Thoracic aorta (tissue), 2 donors: ENCODE measurements at places on chromosomes 2 and 18.

DNA sequence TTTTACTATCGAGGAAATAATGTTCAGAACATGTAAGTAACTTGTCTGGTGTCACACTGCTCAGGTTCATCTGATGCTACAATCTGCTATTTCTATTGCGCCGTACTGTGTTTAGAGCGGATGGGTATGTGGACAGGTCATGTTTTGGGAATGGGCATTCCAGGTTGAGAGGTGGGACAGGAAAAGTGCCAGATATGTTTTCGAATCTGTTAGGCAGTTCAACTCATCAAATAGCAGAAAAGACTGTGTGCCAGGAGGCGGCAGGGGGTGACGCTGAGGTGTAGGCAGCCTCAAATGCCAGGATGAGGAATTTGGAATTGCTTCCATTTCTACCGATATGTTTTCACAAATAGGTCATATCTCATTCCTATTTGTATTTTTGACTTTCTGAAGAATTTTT is 123.8 kb downstream of the HRH4 start:
- no peak for DNase-seq
- H3K4me1 ChIP-seq: no peaks in the 10 kb centered on the region
- H3K36me3 ChIP-seq: no peaks in the 10 kb centered on the region
- H3K4me3 ChIP-seq: no peak overlapping the region
- H3K27me3 ChIP-seq: no peaks in the 10 kb centered on the region
- H3K27ac ChIP-seq: no peak overlapping the region

DNA sequence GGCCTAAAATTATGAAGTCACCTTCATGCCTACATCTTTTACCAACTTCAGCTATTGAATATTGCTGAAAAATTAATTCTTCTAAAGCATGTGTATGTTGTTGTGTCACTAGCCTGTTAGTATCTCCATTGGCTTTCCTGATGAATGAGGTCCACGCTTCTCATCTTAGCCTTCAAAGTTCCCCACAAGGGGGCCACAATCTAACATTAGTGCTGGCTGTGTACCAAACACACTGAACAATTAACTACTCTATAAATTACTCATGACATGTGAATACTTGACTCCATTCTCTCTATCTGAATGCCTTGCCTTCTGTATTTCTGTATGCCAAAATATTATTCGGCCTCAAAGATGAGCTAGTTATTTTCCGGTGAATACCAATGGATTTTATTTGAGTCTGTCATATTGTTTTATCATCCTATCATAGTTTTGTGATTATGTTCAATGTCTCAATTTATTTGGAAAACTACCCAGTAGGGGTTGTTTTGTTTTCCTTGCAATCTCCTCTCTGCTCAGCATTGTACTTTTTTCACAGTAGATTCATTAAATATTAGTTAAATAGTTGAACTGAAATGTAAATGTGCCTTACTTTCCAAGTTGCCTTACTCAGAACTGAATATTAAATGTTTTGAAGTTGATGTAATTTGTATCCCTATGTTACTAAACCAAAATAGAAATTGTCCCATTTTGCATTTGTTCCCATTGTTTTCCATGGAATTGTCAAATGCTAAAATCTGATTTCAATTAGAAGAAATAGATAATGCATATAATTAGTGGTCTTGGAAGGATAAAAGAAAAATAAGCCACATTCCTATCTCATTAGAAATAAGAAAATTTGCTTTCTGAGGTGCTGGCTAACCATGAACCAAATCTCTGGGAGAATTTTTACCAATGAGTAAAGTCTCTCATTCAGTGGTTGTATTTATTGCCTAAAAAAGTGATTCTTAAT is 208.4 kb upstream of the COL3A1 start:
- no peak for DNase-seq
- no peaks in the 10 kb centered on the region for H3K36me3 ChIP-seq
- no peak overlapping the region for H3K4me3 ChIP-seq
- no peaks in the 10 kb centered on the region for H3K4me1 ChIP-seq
- H3K27me3 ChIP-seq: no peaks in the 10 kb centered on the region

- no peaks in the 10 kb centered on the region for H3K27me3 ChIP-seq
- no peaks in the 10 kb centered on the region for H3K36me3 ChIP-seq
- no peak overlapping the region for H3K27ac ChIP-seq
- no peaks in the 10 kb centered on the region for H3K4me1 ChIP-seq
Observed at GRCh38 chr2:53067533-53067932, 700.1 kb upstream of the CHAC2 start.

GRCh38 chr2:52311862-52312261 is 1279.9 kb upstream of the NRXN1 start:
- no peaks in the 10 kb centered on the region for H3K27me3 ChIP-seq
- H3K36me3 ChIP-seq: no peaks in the 10 kb centered on the region
- DNase-seq: no peak
- H3K27ac ChIP-seq: no peak overlapping the region
- H3K4me3 ChIP-seq: no peak overlapping the region
- no peaks in the 10 kb centered on the region for H3K4me1 ChIP-seq

GRCh38 chr2:105194022-105194675 is 47.4 kb upstream of the GPR45 start:
- no peak overlapping the region for H3K4me3 ChIP-seq
- no peak overlapping the region for H3K27ac ChIP-seq
- no peaks in the 10 kb centered on the region for H3K36me3 ChIP-seq
- no peak for DNase-seq
- no peaks in the 10 kb centered on the region for H3K4me1 ChIP-seq
- no peaks in the 10 kb centered on the region for H3K27me3 ChIP-seq

- no peak overlapping the region for H3K27ac ChIP-seq
- no peak for DNase-seq
- H3K4me1 ChIP-seq: no peaks in the 10 kb centered on the region
- H3K27me3 ChIP-seq: no peaks in the 10 kb centered on the region
- no peak overlapping the region for H3K4me3 ChIP-seq
- H3K36me3 ChIP-seq: no peaks in the 10 kb centered on the region
Observed at GRCh38 chr2:91748902-91749301, 3057.4 kb downstream of the RPIA start.

- H3K27me3 ChIP-seq: no peaks in the 10 kb centered on the region
- H3K36me3 ChIP-seq: no peaks in the 10 kb centered on the region
- H3K4me3 ChIP-seq: no peak overlapping the region
- no peak for DNase-seq
- H3K4me1 ChIP-seq: no peaks in the 10 kb centered on the region
- no peak overlapping the region for H3K27ac ChIP-seq
Observed at GRCh38 chr2:139033300-139033699, 253.1 kb upstream of the NXPH2 start.

DNA sequence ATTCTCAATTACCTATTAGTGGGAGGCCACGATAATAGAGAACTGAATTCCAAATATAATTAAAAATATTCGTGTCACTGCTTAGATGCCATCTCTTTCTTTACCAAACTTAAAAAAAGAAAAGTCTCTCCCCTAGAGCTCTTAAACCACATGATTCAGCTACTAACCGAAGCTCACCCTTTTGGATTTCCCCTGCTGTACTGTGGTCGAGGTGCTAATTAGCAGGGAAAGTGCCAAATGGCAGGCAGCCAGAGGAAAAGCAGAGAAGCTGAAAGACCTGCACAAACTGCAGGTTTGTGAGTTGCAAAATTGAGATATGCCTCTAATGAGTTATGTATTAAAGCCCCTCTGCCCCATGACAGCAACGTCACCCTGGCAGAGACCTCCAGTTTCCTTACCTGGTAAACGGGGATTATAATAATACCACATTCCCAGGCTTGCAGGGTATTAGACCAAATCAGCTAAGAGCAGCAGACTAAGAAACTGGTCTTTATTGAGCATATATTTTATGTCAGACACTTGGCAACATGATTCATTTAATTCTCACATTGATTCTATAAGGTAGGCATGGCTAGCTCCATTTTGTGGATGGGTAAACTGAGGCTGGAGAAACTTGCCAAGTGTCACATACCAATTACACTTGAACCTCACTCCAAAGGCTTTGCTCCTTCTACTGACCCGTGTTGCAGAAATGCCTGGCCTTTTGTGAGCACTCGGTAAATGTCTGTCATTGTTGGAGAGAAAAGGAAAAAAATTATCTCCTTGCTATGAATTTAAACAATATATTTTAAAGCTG is 259.7 kb downstream of the LPIN1 start:
- no peak for DNase-seq
- no peak overlapping the region for H3K27ac ChIP-seq
- no peaks in the 10 kb centered on the region for H3K4me1 ChIP-seq
- H3K4me3 ChIP-seq: no peak overlapping the region
- no peaks in the 10 kb centered on the region for H3K27me3 ChIP-seq

DNA sequence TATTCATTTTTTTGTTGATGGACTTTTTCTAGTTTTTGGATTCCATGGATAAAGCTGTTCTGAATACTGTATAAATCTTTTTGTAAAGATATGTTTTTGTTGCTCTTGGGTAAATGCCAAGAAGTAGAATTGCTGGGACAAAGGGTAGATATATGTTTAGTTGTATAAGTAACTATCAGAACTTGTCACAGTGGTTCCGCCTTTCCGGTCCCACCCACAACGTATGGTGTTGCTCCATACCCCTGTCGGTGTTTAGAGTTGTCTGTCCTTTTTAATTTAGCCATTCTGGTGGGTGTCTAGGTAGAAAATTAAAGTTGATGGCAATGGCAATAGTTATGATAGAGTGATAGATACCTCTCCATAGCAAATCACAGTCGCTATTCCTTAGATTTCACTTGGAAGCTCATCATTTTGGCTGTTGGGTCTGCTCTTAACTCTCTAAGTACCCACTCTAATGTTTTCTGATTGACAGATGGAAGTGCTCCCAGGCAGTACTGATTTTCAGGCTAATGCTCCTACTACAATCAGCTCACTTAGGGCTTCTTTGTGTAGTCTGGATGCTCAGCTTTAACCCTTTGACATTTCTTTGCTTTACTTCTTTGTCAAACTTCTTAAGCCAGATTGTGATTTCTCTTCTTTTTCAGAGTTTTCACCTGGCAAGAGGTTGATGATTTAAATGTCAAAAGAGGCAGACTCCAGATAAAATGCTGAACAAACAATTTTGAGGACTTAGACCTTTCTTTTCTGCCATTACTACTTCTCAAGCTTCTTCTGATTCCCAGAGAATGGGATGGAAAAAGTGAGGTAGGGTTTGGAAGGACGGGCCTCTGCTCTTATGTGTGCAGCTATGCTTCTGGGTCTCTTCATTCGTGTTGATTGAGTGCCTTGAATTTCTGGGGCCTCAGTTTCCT is 156.4 kb downstream of the AQP4 start:
- no peaks in the 10 kb centered on the region for H3K4me1 ChIP-seq
- no peaks in the 10 kb centered on the region for H3K27me3 ChIP-seq
- no peak for DNase-seq
- no peaks in the 10 kb centered on the region for H3K36me3 ChIP-seq
- no peak overlapping the region for H3K4me3 ChIP-seq

DNA sequence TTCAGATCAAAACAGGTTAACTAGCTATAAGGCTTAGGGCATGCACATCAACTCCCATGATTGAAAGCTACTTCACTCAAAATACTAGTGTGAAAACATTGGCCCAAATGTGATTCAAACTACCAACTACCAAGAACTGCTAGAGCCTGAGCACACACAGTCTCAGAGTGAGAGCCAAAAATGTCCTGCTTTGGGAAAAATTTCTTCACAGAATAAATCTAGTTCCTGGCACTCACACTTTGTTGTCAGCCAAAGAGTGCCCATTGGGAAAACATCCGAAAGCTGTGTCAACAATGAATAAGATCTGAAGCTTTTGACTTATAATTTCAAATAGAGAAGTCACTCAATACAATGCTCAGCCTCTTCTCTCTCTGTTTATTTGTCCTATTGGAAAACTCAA is 182.7 kb downstream of the LRATD1 start:
- no peaks in the 10 kb centered on the region for H3K36me3 ChIP-seq
- no peaks in the 10 kb centered on the region for H3K27me3 ChIP-seq
- H3K27ac ChIP-seq: no peak overlapping the region
- H3K4me1 ChIP-seq: peaks cover 54% of the 10 kb centered on the region
- H3K4me3 ChIP-seq: no peak overlapping the region
- DNase-seq: no peak

- no peaks in the 10 kb centered on the region for H3K36me3 ChIP-seq
- H3K27ac ChIP-seq: no peak overlapping the region
- H3K4me1 ChIP-seq: peaks cover 5% of the 10 kb centered on the region
- no peaks in the 10 kb centered on the region for H3K27me3 ChIP-seq
- H3K4me3 ChIP-seq: no peak overlapping the region
- no peak for DNase-seq
Observed at GRCh38 chr2:119422360-119423107, 9.1 kb upstream of the TMEM37 start.

DNA sequence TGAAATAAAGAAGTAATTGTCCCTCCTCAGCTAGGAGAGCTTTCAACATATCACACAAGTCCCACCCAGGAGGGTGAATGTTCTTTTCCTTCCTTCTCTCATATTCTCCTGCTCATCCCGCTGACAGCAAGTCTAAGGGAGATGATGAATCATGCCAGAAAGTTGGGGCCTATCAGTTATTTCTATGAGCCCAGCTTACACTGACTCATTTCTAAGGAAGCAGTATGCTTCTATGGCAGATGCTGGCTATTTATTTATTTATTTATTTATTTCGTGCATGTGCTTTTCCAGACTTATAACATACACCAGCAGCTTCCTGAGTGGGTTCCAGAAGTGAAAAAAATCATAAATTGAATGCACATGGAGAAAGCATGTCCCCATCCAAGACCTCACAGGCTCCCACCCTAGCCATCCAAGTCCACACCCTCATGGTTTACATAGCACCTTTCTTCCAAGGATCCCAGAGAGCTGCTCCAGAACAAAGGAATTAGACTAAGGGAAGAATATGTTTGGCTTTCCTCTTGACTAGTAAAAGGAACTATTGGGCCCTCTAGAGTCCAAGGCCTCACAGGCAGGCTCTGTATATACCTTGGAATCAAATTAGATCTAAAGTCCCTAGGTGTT is 1074.2 kb upstream of the ZEB2 start:
- no peak overlapping the region for H3K27ac ChIP-seq
- no peaks in the 10 kb centered on the region for H3K4me1 ChIP-seq
- H3K27me3 ChIP-seq: no peaks in the 10 kb centered on the region
- H3K4me3 ChIP-seq: no peak overlapping the region
- DNase-seq: no peak

DNA sequence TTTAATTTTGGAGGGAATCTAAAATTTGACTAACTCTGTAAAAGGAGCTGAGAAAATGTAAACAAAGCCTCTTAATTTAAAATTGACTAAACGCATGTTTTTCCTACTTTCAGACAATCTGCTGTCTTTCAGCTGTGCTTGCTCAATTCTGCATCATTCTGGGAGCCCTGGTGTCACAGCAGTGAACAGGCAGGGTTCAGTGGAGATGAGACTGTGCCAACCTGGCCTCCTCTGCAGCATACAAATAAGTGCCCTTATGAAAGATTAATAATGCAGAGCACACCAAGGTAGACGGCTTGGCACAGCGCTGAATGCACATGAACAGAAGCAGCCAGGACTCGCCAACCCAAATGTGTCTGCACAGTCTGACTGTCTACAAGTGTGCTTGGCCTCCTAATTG is 222.0 kb upstream of the CHAC2 start:
- H3K27ac ChIP-seq: no peak overlapping the region
- no peaks in the 10 kb centered on the region for H3K36me3 ChIP-seq
- no peaks in the 10 kb centered on the region for H3K27me3 ChIP-seq
- DNase-seq: no peak
- H3K4me3 ChIP-seq: no peak overlapping the region
